ENCODE measurements at places on chromosomes 4 and X.

GRCh38 chr4:122716825-122717448, 15.6 kb upstream of the BBS12 start:
- peak; percentile 62 for DNase-seq

- peak; percentile 57 for DNase-seq
Measured at GRCh38 chr4:158131027-158131426, 41.8 kb downstream of the GASK1B start.

- DNase-seq: no peak
Measured at GRCh38 chr4:149498246-149498645, 317.4 kb downstream of the IQCM start.

GRCh38 chr4:87758270-87758669, 41.1 kb upstream of the IBSP start:
- no peak for DNase-seq

- DNase-seq: no peak
Measured at GRCh38 chr4:37977471-37978247, 17.5 kb downstream of the PTTG2 start.

GRCh38 chr4:61853041-61853440, 652.9 kb downstream of the ADGRL3 start:
- no peak for DNase-seq

- DNase-seq: peak; percentile 87
Measured at GRCh38 chr4:133148690-133149363, at the start of gene PCDH10. Gene PCDH10 (plus strand): TSS chr4:133149294. CDS start chr4:133150141, 847 bp downstream.

GRCh38 chr4:99915449-99915848, 21.2 kb upstream of the LAMTOR3 start:
- no peak for DNase-seq

DNA sequence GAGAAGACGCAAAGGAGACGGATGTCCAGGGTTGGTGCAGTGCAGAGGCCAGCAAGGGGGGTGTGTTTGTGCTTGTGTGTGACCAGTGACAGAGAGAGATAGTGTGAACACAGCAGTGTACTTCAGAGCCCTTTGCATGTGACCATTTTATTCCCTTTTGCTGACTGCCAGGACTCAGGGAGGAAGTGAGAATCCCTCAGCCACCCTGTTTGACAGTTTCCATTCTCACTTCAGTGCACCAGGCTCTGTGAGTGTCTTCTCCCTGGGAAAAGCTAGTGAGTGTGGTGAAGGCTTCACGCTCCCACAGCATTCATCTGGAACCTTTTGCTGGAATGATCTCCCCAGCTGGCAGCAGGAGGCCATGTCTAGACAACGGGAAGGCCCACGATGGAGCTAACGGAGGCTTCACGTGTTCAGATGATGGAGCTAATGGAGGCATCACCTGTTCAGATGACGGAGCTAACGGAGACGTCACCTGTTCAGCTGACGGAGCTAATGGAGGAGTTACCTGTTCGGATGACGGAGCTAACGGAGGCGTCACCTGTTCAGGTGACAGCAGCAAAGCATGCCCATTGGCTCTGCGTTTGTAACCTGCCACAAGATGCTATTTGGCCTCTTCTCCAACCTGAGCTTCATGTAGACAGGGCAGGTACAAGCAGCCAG, 195.4 kb downstream of the AFAP1 start:
- DNase-seq: no peak

- DNase-seq: no peak
Measured at GRCh38 chr4:58286335-58286734, 1176.2 kb upstream of the IGFBP7 start.

GRCh38 chr4:58163156-58163555, 1053.0 kb upstream of the IGFBP7 start:
- peak; percentile 51 for DNase-seq

DNA sequence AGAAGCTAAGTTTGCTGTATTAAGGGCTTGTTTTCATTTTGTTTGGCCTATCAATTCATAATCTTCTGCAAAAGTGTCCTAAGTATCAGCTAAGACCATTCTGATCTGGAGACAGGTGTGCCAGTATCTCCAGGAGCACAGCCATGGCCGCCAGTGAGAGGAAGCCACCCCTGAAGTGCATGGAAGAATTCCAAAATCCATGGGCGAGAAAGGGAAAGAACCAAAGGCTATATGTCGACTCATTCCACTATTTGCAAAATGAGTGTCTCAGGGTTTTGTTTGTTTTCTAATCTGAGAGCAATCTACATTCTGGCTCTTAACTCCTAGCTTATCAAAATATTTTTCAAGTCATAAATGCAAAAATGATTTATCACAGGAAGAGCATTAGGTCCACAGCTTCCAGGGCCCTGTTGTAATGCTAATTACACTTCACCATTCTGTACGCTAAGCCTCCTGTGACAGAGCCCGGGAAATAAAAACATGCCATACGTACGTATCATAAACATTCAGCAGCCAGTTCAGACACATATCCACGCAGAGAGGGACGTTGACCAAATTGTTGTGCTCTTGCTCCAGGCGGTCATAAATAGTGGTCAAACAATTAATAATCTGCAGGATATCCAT, 137.3 kb upstream of the FTHL17 start:
- DNase-seq: no peak

GRCh38 chr4:40848940-40849339, 99.2 kb downstream of the NSUN7 start:
- no peak for DNase-seq

DNA sequence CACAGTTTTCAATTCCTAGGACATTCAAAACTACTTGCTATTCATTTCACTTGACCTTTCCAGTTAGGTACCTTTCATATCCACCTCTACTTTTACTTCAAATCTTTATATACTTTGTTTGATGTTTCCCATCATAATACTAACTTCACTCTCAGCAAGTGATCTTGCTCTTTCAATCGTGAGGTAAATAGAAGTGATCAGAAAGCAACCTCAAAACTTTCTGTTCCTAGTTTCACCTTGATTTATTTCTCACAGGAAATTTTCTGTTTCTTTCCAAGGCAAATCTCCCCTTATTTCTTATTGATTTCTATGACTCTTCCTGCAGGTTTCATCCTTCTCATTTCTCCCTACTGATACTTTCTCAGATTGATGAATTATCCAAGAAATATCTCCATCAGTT, 623.5 kb downstream of the FSTL5 start:
- no peak for DNase-seq

- DNase-seq: no peak
Measured at GRCh38 chr4:84681486-84682274, 98.8 kb downstream of the CDS1 start.

DNA sequence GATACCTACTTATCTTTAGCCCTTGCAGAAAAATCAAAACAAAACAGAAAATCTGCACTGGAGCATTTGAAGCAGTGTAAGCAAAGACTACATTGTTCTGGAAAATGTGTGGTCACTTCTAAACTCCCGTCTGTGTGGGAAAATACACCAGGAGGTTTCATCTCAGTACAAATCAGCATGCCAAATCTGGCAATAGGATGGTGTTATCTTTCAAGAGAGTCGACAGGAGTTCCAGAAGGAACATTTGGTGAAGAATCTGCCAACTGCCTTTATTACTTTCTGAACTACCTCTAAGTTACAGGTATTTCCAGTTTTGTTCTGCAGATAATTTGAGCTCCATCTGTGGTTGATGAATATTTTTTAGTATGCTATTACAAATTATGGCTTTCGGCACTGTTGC, 1348.0 kb downstream of the RAPGEF2 start:
- peak; percentile 4 for DNase-seq

DNA sequence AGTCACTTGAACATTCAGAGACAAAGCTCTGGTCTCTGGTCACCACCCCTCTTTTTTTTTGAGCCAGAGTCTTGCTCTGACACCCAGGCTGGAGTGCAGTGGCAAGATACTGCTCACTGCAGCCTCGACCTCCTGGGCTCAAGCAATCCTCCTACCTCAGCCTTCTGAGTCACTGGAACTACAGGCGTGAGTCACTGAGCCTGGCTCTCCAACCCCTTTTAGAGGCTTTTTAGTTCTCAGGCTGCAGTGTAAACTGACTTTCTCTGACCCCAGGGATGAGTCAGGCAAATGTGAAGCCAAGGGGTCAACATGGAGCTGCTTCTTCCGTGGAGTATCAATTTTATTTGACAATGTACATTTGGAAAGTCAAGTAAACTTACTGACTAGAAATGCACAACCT, 229.2 kb downstream of the PTTG2 start:
- no peak for DNase-seq

DNA sequence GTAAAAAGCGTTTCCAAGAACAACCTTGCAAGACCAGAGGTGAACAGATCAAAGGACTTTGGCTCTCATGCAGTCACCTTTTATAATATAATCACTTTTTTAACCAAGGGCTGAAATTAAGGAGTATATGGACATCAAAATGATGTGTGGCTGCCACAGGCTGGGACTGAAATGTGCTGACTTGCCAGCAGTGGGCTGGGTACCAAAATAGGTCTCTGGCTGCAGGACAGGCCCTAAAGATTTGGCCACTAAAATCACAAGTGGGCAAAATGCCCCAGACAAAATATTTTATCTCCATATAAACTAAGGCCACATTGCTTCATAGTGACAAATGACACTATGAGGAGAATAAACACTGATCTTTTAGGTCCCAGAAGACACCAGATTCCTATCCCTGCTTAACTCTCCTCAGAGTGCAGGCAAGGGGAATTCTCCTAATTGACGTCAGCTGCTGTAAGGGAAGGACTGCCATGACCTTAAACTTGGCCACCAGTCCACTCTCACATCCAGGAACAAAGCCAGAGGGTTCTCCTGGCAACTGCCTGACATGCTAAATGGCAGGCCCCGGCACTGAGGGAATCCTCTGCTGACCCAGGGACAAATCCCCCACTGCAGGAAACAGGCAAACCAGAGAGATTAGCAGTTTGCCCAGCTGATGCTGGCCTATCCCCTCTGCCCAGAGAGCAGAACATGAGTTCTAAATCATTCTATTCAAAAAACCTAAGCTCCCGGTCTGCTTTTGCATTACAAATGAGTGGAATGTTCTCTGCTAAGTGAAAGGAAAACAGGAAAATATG, 155.8 kb downstream of the PPP3CA start:
- peak; percentile 51 for DNase-seq

- DNase-seq: no peak
Measured at GRCh38 chr4:19756661-19757060, 495.0 kb upstream of the SLIT2 start.

- no peak for DNase-seq
Measured at GRCh38 chrX:10246846-10247245, 90.1 kb downstream of the CLCN4 start.

DNA sequence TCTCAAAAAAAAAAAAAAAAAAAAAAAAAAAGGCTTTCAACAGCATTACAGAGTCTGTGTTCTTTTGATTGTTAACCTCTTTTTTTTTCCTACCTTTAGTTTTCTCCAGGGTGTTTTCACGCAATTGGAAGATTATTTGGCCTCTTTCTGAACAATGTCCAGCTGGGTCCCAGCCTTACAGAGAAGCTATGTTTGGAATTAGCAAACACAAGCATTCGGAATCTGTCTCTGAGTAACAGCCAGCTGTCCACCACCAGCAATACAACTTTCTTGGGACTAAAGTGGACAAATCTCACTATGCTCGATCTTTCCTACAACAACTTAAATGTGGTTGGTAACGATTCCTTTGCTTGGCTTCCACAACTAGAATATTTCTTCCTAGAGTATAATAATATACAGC, 13.3 kb downstream of the TLR3 start:
- no peak for DNase-seq

DNA sequence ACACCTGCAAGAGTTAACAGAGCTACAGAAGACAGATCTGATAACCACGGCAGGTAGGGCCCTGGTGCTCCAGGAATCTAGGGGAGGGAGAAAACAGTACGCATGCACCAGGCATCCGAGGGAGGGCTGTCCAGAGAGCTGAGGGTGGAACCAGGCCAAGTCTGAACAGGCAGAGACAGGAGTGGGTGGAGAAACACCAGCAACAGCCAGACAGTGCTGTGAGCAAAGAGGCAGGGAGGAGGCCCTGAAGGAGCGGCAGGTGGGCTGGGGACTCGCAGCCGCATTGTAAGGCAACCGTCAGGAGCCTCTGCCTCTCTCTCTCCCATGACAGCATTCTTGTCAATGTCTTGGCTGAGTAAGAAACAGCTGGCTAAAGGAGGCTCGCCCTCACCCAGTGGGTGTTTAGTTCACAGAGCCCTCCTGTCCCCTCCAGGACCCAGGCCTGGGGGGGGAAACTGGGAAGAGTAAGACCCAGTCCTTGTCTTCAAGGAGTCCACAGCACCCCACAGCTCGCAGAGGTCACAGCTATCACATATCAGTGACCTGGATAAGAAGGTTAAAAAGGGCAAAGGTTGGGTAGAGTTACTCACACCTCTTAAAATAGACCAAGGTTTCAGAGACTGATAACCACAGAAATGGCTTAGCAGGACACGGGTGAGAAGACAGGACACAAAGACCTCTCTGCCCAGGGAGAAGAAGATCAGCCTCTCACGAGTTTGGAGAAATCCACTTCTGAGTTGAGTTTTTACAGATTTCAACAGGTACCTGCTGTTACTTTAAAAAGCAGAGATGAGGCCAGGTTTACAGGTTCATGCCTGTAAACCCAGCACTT, 10.5 kb downstream of the ACSL1 start:
- peak; percentile 30 for DNase-seq

DNA sequence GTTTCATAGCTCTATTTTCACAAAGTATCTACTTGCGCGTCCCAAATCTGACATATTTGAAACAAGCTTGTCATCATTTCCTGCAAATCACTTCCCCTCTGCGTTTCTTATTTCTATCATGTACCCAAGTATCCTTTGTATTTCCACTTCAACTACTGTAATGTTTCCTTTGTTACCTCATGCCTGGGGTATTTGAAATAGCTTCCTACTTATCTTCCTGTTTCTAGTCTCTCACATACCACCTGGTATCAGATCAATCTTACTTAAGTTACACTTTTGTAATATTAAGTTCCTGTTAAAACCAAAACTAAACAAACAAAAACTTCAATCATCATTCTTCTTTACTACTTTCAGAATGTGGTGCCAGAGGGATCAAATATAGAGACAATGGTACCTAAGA, 93.6 kb upstream of the SMAD1 start:
- no peak for DNase-seq

DNA sequence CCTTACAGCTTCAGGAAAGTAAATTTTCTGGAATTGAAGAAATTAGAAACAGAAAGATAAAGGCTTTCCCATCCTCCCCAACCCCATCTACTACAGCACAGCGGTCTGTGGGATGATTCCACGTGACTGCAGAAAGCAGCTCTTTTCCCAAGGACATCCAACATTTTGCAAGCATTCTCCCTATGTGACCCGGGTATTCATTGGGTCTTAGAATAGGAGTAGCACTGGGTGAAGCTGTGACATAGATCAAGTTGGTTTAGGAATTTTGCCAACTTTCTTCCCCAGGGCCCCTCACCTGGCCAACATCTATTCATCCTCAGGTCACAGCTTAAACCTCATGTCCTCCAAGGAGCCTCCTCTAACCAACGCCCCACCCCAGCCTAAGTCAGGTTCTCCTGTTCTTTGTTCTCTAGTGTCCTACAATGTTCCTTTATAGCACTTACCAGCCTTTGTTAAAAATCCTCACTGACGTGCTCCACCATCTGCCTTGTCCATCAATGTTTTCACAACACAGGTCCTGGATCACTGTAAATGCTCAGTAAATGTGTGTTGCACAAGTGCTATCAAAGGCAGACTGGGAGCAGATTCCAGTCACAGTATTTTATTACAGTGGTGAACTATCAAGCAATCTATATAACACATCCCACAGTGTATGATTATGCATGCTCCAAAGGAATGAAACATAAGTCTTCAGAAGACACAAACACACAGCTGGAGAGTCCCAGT, 80.9 kb upstream of the MTM1 start:
- DNase-seq: no peak

GRCh38 chrX:143581240-143581639, 54.7 kb downstream of the SLITRK4 start:
- DNase-seq: no peak
